ENCODE measurements at places on chromosomes 4 and X. TPM values are rescaled to one million over a fixed set of nuclear protein-coding genes. Genes with fewer than 3 reads are reported as not detected.

The STARD8 gene
- 1.7 TPM for total RNA-seq

DNA sequence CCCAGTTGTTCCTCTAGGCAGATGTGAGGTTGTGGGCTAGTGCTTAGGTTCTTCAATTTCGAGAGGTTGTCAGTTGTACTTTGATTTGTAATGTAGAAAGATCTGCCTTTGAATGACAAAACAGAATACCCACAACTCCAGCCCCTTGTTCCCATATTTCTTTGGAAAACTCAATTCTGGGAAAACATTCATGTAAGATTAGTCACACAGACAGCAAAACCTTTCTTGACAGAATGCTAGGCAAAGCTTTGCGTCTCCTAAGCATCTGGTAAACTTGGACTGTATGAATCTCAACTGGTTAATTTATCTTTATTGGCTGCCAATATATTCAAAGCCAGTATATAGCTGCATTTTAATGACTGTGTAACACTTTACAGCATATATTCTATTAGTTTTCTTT lies 34.9 kb downstream of the NOCT start:
- DNase-seq = peak; percentile 57

- no peak for DNase-seq
Measured at GRCh38 chr4:176258135-176258534, 10.9 kb downstream of the ASB5 start.

DNA sequence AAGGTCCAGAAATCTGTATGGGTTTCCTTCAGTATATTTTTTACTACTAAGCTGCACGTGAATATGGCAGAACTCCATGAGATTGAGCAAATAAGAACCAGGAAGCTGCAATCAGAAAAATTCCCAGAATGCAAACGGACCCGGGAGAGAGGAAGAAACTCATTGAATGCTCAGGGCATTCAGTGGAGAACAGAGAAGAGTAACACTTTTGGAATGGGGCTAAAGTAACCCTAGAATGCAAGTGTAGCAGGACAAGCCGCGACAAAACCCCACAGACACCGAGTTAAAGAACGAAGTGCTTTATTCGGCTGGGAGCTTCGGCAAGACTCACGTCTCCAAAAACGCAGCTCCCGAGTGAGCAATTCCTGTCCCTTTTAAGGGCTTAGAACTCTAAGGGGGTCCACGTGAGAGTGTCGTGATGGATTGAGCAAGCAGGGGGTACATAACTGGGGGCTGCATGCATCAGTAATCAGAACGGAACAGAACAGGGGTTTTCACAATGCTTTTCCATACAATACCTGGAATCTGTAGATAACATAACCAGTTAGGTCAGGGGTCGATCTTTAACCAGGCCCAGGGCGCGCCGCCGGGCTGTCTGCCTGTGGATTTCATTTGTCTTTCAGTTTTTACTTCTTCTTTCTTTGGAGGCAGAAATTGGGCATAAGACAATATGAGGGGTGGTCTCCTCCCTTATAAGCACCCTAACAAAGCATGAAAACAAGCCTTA lies 56.4 kb downstream of the RAB28 start:
- DNase-seq = peak; percentile 13

The XPNPEP2 gene
- total RNA-seq = not detected

DNA sequence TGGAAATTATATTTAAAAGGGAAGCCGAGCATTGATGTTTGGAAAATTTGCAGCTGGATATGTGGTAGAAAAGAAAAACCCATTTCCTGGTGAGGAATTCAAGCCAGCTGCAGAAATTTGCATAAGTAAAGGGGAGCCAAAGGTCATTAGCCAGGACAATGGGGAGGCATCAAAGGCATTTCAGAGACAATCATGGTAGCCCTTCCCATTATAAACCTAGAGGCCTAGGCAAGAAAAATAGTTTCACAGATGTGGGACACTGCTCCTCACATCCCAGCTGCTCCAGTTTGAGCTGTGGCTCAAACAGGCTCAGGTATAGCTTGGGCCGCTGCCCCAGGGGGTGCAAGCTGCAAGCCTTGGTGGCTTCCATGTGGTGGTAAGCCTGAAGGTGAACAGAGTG lies 35.8 kb downstream of the NAP1L3 start:
- no peak for DNase-seq

- DNase-seq = no peak
Measured at GRCh38 chrX:1138476-1139184, 73.8 kb downstream of the CRLF2 start.
